Myocyte (in vitro differentiated cells): ENCODE measurements at places on chromosomes 7 and 10. TPM values are rescaled to one million over a fixed set of nuclear protein-coding genes. Genes with fewer than 3 reads are reported as not detected.

Gene MSMB
- total RNA-seq, result not detected in 2 replicates

GRCh38 chr10:114115661-114116445 is 58.1 kb downstream of the CCDC186 start:
- no peak for DNase-seq

- no peak for DNase-seq
Measured at GRCh38 chr7:73770860-73771670, 995 bp upstream of the CLDN3 start.

DNA sequence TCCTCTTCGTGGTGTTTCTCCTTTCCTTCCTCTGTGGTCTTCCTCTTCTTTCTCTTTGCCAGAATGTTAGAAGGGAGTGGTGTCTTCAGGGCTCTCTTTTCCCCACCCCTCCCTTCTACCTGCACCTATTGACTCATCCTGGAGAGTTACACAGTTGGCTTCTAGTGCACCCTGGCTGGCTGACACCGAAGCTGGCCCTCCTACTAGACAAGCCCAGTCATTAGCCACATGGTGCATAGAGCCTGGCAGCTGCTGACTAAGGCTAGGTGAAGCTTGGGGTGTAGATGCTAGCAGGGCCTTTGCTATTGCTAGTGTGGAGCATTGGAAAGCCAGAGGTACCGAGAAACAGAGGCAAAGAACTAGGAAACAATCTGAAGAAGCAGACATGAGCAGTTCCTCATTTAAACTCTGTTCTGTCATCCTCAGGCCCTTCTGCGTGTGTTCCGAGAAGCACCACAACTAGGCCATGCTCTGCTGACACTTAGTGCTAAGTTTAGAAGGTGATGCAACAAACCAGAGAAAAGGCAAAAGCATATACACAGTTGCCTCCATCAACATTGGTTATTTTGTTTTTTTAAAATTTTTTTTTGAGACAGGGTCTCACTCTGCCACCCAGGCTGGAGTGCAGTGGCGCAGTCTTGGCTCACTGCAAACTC is 213.9 kb downstream of the BAMBI start:
- peak; percentile 75 for DNase-seq

DNA sequence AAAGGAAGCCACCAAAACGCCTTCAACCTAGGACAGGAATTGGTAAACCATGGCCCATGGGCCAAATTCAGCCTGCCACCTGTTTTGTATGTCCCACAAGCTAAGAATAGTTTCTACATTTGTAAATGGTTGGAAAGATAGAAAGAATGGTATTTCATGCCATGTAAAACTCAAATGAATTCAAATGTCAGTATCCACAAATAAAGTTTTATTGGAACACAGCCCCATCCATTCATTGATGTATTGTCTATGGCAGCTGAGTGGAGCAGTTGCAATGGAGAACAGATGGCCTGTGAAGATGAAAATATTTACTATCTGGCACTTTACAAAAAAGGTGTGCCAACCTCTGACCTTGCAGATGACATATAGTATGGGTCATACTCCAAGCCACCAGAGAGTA is 236.9 kb downstream of the CREB5 start:
- no peak for DNase-seq

DNA sequence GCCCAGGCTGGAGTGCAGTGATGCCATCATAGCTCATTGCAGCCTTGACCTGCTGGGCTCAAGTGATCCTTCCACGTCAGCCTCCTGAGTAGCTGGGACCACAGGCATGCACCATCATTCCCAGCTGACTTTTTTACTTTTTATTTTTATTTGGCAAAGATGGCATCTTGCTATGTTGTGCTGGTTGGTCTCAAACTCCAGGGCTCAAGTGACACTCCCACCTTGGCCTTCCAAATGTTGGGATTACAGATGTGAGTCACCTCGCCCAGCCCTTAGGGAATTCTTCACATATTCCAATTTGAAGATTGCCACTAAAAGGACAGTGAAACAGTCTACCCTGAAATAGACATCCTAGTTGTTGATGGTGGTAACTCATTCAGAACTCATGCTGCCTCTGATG is 27.7 kb downstream of the SUGCT start:
- DNase-seq, result peak; percentile 27

- peak; percentile 31 for DNase-seq
Measured at GRCh38 chr10:126334272-126334671, 54.0 kb downstream of the ADAM12 start.

GRCh38 chr10:111117528-111118277 is 40.9 kb downstream of the ADRA2A start:
- no peak for DNase-seq

- peak; percentile 27 for DNase-seq
Measured at GRCh38 chr7:40880581-40880980, 745.8 kb downstream of the SUGCT start.
